ENCODE measurements at places on chromosomes 16 and 17.

- DNase-seq = no peak
Measured at GRCh38 chr17:62884781-62885180, 76.7 kb upstream of the MARCHF10 start.

DNA sequence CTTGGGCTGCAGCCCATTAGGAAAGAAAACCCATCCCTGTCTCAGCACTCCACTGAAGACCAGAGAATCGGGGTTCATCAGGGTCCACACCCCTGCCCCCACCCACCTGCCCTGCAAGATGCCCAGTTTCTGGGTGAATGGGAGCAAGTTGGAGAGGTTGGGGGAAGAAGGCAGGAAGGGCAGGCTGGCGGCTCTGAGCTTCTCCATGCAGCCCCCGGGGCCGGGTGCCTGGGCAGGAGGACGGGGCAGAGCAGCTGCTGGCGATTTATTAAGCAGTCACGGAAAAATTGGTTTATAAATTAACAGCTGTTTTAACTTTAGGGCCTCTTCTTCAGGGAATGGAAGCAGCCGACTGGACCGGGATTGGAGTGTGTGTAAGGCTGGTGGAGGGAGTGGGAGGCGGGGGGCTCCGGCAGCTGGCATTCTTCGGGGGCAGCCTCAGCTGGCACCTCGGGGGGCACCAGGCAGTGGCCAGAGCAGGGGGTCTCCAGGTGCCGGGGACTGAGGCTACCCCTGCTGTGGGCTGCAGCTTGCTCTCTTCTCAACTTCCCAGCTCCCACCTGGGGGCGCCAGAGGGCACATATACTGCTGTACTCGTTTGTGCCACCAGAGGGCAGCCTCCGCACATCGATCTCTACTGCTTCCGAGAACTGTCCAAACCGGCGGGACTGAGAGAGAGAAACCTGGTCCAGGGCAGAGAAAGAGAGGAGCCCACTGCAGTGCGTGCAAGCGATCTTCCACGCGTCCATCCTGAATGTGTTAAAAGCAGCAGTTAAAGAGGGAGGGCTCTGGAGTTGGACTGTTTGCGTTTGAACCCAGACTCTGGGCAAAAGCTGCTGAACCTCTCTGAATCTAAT is 5.0 kb upstream of the PPP1R1B start:
- DNase-seq = peak; percentile 88

- DNase-seq = no peak
Measured at GRCh38 chr16:65788434-65789140, 577.9 kb upstream of the CDH5 start.

DNA sequence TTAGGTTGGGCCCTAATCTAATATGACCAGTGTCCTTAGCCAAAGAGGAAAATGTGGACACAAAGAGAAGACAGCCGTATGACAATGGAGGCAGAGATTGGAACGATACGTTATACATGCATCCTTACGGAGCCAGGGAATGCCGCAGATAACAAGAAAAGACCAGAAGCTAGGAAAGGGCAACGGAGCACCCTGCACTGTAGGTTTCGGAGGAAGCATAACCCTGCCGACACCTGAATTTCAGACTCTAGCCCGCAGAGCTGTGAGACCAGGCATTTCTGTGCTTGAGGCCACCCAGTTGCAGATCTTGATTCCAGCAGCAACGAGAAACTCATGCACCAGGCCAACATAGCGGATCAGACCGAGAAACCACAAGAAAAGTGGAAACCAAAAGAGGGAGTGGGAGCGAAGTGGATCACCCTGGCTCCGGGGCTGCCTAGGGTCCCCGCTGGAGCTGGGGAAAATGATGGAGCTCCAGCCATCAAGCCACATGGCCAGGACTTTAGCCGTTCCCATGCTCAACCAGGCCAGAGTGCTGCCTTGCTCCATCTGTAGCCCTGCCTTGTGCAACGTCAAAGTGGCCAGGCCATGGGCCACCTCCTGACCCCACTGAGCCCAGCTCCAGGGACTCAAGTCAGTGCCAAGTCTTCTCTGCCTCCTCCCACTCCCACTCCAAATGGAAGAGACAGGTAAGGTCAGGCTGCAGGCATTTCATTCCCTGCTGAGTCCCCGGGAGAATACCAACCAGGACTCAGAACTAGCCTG is 51.7 kb upstream of the RPL38 start:
- no peak for DNase-seq

GRCh38 chr16:21646721-21647561 is 5.5 kb downstream of the IGSF6 start:
- peak; percentile 74 for DNase-seq

GRCh38 chr17:38357486-38358123 is 6.0 kb downstream of the SOCS7 start:
- no peak for DNase-seq

DNA sequence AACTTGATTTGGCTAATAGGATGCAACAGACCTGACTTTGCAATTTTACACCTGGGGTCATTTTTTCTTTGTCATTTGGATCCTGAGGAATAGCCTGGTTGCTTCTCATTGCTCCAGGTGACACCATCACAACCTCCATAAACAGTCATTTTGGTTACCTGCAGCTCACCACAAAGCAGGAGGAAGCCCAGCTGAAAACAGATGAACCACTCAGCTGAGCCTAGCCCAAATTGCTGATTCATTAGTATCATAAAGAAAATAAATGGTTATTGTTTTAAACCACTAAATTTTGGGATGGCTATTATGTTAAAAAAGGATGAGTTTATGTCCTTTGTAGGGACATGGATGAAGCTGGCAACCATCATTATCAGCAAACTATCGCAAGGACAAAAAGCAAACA is 841.0 kb upstream of the EEF2KMT start:
- DNase-seq = no peak

DNA sequence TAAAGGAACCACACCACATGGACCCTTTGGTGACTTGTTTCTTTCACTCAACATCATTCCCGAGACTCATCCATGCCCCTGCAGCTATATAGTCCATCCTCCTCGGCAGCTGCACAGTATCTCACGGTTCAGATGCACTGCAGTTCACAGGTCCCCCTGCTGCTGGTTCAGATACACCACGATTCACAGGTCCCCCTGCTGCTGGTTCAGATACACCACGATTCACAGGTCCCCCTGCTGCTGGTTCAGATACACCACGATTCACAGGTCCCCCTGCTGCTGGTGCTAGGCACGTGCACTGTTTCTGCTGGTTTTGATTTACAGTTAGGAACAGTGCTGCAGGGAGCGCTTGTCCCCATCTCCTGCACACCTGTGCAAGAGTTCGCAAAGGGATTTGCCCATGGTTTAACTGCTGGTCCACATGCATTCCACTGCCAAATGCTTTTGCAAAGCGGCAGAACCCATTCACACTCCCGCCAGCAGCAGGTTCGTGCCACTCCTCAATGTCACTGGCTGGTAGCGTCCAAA is 3.8 kb downstream of the HSDL1 start:
- no peak for DNase-seq

GRCh38 chr16:69315486-69316311 is 4.5 kb downstream of the VPS4A start:
- no peak for DNase-seq

- DNase-seq = no peak
Measured at GRCh38 chr16:19864566-19864965, 20.1 kb downstream of the GPRC5B start.

- DNase-seq = no peak
Measured at GRCh38 chr17:73453090-73453489, 141.3 kb upstream of the CDC42EP4 start.

GRCh38 chr16:1374418-1375297 is 22.9 kb downstream of the GNPTG start:
- DNase-seq = no peak

GRCh38 chr16:24013864-24014645 is 178.3 kb downstream of the PRKCB start:
- peak; percentile 60 for DNase-seq

DNA sequence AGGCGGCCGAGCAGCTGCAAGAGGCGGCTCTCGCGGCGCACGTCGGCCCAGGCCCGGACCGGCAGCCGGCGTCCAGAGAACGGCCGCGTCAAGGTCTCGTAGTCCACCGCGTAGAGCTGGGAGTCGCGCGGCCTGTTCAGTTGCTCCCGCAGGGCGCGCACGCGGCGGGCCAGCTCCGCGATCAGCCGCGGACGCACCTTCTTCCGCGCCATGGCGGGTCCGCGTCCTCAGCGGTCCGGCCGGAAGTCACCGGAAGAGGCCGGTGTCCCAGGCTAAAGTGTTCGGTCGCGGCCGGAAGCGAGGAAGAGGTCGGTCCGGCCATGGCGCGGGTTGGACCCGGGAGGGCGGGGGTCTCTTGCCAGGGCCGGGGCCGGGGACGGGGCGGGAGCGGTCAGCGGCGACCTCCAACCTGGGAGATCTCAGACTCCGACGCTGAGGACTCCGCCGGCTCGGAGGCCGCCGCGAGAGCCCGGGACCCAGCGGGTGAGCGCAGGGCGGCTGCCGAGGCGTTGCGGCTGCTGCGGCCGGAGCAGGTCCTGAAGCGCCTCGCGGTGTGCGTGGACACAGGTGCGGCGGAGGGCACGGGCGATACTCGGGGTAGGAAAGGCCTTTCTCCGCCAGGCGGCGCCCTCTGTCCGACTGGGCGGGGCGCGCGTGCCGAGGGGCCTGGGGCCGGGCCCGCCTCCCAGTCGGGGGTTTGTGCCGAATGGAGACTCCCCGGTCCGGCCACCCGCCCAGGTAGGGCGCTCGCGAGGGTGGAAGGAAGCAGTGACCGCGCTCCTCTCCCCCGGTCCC is at the start of gene MRPS34:
TSS of gene MRPS34 (minus strand) at position 227 of the 795 bp plus-strand sequence. CDS start at position 212, 15 bp downstream.
- DNase-seq = peak; percentile 74

DNA sequence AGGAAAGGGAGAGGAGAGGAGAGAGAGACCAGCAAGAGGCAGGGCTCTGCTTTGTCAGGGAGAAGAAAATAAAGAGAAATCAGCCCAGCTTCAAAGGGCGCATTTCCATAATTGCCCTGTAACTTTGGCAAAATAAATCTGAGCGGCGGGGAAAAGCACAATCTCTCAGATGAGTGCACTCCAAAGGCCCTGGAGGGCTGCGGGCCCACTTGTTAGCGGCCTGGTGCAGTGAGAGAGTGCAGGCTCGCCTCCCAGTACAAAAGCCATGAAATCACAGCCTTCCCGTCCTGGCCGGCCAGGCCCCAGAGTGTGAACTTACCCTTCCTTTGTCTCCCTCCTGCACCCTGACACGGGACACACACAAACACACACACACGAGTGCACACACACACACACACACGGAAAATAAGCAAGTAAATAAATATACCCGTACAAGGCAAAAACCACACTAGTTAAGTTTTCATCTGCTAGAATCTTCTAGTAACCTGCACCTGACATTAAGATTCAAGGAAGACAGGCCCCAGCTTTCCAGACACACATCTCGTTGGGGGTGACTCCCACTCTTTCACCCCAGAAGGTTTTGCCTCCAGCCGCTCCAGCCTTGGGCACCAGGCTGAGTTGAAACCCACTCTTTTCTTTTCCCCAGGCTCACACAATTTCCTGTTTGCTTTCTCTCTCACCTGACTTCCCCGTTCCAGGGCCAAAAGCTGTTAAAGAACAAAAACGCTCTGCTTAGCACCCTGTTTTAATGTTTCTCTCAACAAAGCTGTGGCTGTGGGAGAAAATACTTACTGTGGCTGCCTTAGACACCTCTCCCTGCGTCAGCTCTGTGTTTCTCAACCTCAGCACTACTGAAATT is 8.5 kb downstream of the IRX3 start:
- DNase-seq = no peak

GRCh38 chr17:21174186-21174585 is 39.8 kb downstream of the TMEM11 start:
- DNase-seq = no peak

- DNase-seq = no peak
Measured at GRCh38 chr16:67254801-67255552, 6.2 kb downstream of the SLC9A5 start.

- no peak for DNase-seq
Measured at GRCh38 chr17:76076146-76076764, 1.7 kb downstream of the GALR2 start.

DNA sequence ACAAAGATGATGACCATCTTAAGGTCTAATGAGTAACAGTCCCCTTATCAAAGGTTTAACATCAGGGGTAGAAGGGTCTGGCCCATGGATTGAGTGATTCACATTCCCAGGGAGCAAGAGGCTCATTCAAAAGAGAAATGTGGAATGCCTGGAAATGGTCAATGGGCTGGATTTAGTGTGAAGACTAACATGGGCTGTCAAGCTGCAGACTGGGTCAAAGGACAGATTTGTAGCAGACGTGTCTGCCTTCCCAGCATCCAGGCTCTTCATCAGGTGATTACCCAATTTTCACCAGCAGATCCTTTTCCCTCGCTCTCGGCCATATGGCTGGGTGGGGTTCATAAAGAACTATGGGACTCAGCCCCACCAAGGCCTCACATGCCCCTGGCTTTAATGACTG is 26.8 kb downstream of the DCUN1D3 start:
- DNase-seq = no peak

- no peak for DNase-seq
Measured at GRCh38 chr17:61418449-61418848, 18.8 kb downstream of the TBX2 start.

DNA sequence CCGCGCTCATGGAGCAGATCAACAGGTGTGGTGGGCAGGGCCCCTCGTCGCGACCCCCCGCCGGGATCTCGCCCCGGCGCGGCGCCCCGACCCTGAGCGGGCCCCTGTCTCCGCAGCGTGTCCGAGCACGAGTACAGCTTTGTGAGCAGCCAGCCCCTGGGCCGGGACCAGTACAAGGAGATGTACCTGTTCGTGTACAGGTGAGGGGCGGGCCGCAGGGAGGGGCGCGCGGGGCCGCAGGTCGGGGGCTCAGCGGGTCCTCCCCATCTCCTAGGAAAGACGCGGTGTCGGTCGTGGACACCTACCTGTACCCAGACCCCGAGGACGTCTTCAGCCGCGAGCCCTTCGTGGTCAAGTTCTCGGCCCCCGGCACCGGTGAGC is 848 bp downstream of the DNASE1L2 start:
- no peak for DNase-seq

DNA sequence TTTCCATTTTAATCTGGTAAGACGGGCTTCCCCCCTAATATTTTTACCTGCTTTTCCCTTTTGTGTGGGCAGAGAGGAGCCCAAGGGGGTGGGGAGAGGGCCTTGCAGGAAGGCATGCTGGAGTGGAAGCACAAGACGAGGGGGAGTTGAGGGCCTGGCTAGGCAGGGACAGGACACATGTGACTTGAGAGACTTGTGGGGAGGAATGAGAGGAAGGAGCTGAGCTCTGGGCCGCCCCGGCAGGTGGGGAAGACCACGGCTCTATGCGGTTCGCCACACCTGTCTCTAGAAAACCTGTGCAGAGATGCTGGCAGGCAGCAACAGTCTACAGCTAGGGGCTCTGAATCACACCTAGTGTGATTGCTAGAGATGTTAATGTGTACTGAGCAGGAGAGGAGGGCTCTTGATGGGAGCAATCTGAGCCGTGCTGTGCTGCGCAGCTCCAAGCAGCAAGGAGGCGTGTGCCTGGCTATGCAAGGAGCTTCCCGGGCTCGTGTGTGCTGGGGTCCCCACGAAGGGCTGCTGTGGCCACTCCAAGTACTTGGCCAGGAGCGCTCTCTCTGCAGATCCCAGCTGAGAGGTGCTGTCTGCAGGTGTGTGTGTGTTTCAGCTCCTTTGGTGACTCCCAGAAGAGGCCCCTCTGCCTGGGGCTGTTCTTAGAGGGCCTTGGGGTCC is 50.2 kb downstream of the PDPK1 start:
- no peak for DNase-seq

DNA sequence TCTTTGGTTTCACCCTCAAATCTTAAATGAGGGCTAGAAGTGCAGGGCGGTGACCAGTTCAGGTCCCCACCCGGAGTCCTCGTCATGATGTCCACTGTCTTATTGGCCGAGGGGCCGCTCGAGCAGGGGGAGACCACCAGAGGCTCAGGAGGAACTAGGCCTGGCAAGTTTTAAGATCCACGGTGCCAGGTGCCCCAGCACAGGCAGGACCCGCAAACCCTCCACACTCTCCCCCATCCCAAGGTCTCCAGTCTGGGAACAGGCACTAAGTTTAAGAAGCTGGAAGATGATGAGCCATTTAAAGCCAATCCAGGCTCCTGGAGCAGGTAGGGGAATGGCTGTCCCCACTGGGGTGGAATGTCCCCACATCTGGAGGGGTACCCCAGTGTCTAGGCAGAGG is 4.1 kb downstream of the DLX3 start:
- no peak for DNase-seq

Measured in activated gamma-delta T cell treated with Interleukin-2 at 50 U/mL for 16 hours (primary cell).